Activated CD4-positive, alpha-beta T cell treated with anti-CD3 and anti-CD28 coated beads, Interleukin-2, amount 50 U/mL, for 48 hours (primary cell): ENCODE measurements at places on chromosomes 16 and 17.

DNA sequence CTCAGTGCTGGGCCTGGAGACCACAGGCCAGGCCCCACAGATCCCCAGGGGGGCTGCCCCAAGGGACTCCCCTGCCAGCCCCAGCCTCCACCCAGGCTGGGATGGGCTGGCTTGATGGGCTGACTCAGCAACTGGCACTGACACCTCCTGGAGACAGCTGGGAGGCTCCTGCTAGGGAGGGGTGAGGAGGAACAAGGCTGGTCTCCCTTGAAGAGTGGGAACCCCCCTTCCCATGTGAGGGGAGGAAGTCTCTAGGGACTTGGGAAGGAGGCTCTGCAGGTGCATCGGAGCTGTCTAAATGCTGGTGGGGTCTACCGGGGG lies 10.4 kb downstream of the NHERF1 start:
- DNase-seq: no peak

DNA sequence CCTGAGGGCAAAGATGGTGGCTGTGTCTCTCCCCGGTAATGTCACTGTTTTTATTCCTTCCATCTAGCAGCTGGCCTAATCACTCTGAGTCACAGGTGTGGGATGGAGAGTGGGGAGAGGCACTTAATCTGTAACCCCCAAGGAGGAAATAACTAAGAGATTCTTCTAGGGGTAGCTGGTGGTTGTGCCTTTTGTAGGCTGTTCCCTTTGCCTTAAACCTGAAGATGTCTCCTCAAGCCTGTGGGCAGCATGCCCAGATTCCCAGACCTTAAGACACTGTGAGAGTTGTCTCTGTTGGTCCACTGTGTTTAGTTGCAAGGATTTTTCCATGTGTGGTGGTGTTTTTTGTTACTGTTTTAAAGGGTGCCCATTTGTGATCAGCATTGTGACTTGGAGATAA lies 5.5 kb upstream of the RAPGEFL1 start:
- no peak for DNase-seq

GRCh38 chr17:49545806-49546545 lies 29.7 kb upstream of the NXPH3 start:
- DNase-seq: no peak

DNA sequence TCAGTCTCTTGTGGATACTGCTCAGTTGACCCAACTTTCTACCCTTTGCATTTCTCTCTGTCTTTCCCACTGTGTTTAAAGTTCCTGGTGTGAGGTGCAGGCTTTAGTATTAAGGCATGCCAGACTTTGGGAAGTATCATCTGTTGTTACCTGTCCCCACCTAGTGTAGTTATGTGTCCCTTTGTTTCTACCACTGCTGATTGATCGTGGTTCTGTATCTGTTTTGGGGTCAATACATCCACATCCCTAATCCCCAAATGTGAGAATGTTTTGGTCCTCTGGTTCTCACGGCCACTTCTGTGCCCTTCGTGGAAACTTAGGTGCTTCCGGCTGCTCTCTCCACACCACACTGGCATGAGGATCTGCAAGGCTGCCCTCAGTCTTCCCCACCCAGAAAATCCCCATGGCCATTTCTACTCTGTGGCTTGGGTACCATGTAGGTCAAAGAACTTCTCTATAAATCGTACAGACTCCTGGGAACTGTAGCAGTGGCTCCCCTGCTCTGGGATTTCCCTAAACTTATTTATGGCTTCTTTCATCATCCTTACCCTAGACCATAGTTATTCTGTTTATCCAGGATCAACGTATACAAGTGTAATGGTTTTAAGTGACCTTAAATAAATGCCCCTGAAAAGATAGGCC lies 443.2 kb downstream of the XYLT1 start:
- DNase-seq: no peak

GRCh38 chr16:21283521-21284289 lies 5.6 kb upstream of the CRYM start:
- no peak for DNase-seq

GRCh38 chr17:81385320-81386111 lies 9.7 kb upstream of the BAHCC1 start:
- no peak for DNase-seq

DNA sequence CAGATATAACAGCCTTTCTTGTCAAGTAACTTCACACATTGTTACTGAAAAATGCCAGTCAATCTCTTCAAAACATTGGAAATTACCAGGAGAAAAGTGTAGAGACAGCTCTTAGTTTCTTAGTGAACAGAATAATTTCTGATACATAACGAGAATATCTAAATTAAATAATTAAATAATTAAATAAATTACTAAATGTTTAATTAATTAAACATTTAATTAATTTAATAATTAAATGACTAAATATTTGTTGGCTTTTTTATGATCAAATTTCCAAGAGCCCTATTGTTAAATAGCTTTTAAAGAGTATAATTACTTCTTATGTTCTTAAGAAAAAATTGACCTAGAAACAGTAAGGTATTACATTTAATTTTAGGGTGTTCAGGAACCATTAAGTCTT lies 129.6 kb downstream of the SSH2 start:
- DNase-seq: no peak

- DNase-seq: no peak
Measured at GRCh38 chr16:27706866-27707685, 157.1 kb downstream of the KATNIP start.

DNA sequence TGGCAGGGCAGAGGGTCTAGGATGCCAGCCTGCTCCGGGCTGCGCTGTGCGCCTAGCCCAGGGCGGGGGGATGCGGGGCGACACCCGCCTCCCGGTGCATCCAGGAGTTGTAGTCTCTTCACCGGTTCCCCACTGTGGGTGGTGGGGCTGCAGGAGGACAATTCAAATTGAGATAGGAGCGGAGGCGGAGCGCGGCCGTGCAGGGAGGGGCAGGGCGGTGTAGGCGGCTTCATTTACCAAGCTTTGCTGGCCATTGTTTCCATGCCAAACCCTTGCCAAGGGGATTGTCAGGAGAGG lies 2047.4 kb downstream of the TP53TG3F start:
- no peak for DNase-seq

DNA sequence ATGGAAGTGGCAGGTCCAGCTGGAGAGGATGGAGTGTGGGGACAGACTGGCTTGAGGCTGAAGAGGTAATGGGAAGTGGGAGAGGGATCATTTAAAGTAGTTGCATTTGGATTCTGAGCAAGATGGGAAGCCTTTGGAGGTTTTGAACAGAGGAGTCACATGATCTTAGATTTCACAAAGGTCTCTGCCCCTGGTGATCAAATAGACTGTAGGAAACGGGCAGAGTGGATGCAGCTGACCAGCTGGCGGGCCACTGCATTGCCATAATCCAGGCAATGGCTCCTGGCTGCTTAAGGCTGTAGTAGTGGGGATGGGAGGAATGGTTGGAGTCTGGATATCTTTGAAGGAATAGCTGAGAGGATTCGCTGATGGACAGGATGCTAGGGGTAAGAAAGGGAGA lies 81.5 kb downstream of the SLC6A2 start:
- no peak for DNase-seq

- no peak for DNase-seq
Measured at GRCh38 chr17:51032850-51033249, 87.8 kb downstream of the SPAG9 start.

DNA sequence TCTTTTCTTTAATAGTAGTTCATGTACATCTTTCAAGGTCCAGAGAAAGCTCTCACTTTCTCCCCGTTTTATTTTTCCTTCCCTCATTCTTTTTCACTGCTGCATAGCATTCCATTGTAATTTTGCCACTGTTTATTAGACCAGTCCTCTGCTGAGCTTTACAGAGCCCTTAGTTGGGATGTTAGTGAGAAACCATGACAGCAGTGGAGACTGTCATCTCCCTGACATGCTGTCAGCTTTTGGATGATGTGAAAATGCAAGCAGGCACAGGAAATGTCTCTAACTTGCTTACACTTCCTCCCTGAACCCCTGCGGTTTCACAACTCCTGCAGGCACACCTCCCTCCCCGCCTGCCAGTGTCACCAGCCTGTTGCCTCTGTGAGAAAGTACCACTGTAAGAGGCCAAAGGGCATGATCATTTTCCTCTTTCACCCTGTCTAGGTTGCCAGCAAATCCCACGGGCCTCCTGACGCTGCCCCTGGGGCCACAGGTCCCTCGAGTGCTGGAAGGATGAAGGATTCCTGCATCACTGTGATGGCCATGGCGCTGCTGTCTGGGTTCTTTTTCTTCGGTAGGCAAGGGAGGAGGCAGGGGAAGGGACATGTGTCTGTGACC lies at the start of gene ITGAL:
Gene ITGAL (plus strand): TSS at position 415 of the 615 bp plus-strand sequence. CDS start 96 bp downstream, at position 511.
- DNase-seq: peak; percentile 81

DNA sequence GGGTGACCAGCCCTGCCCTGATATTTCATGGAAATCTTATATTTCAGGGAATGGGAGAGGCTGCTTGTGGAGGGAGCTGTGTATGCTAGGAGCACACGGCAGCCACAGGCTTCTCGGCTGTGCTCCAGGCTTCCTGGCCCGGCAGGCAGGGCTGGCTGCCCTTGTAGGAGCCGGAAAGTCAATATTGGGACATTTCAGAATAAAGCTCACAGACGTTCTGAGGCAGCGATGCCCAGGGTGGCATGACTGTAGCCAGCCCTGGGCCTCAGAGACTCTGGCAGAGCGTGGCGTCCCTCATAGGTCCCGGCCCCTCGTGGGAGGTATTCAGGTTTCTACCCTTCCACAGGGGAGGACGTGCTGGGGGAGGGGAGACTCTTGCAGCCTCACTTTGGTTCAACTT lies 65.7 kb downstream of the BANP start:
- no peak for DNase-seq

GRCh38 chr17:73625006-73625405 lies 19.2 kb downstream of the SDK2 start:
- no peak for DNase-seq

- peak; percentile 64 for DNase-seq
Measured at GRCh38 chr17:37844158-37844976, 79.8 kb upstream of the TBC1D3K start.

DNA sequence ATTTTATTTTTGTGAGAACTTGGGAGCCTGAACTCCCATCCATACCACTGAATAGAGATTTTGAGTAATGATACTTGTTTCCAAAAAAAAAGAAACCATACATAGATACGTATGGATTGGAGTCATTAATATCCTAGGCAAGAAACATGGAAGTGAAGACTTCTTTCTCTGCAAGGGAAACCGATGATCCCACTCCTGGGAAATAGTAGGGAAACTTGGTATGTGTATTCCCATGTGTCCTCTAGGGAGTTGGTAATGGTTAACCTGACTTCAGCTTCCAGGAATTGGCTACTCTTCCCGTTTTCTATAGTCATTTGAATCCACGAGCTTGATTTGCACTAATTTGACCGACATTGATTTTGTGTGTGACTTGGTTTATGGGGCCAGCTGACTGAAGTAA lies 5.4 kb downstream of the FUS start:
- DNase-seq: no peak

DNA sequence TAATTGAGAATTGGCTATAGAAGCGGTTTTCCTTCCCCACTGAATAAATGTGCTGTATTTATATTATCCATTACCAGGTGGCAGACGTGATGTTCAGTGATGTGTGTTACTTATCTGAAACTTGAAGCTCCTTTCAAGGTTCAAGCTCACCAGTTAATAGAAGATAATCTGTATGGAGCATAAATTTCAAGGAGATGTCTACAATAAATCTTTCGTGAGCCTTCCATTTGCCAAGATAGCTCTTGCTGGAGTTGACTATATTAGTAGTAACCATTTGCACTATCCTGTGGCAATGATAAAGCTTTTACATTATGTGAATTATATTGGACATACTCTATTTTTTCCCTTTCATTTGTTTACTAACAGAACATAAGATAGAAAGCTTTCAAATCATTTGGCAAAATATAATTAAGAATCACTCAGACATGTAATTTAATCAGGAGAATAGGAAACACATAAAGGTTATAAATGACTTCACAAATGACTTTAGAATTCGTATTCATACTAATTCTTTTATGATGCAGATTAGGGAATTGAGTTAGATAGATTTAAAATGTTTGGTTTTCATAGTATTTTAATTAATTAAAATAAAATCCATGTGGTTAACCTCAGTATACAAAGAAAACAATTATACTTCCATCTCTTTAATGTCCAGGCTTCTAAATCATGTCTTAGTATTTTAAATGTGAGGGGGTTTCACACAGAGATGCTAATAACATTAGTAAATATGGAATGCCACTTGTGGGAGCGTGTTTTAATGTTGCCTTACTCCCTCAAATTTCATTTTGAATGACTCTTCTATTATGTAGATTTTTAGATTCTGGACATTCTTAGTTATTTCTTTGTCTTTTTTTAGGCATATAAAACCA lies 664.4 kb upstream of the CDH8 start:
- DNase-seq: no peak

- no peak for DNase-seq
Measured at GRCh38 chr16:85585711-85586110, 27.4 kb upstream of the GSE1 start.

- DNase-seq: no peak
Measured at GRCh38 chr17:5700745-5701144, 116.4 kb upstream of the NLRP1 start.

DNA sequence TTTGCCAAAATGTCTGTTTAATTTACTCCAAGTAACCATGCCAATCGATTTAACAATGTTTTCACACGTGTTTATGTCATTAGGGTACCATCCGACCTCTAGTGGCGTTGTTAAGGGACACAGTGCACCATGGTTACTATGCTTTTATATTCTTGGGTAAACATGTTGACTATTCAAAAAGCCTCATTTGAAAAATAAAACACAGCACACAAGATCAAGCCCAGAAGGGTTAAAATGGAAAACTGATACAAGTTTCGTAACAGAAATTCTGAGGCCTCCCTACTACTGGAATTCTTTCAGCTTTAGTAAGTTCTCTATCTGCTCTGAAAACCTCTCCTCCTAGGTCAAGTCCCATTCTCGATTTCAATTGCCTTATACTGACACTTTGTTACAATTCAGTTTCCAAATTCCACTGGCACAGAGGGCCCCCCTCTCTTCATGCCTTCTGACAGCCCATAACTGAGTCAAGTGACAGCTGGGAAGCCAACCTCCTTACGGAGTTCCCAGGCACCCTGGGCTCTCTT lies 2.1 kb downstream of the CFAP20 start:
- DNase-seq: no peak

DNA sequence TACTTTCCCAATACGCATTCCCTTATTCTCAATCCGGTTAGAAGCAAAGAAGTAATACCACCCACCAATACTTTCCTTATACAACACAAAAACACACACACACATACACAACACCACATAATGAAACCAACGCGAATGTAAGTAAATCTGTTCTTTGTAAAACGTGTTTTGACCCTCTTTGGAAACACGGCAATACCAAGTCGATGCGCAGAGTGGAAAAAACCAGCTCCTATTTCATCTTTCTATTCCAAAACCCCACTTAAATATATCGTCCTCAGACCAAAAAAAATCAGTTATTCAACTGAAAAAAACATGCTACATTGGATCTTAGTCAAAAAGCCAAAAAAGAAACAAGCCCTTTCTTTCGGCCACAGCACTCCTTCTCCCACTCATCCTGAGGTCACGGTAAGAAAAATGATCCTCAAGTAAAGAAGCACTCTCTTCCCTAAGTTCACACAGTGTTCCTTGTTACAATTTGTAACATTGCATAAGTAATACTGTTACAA lies 31.0 kb upstream of the ARL4D start:
- peak; percentile 31 for DNase-seq

GRCh38 chr17:67959510-67959909 lies 36.8 kb downstream of the C17orf58 start:
- no peak for DNase-seq
